Stomach (tissue), 19 donors: ENCODE measurements at places on chromosomes 2 and 18.

DNA sequence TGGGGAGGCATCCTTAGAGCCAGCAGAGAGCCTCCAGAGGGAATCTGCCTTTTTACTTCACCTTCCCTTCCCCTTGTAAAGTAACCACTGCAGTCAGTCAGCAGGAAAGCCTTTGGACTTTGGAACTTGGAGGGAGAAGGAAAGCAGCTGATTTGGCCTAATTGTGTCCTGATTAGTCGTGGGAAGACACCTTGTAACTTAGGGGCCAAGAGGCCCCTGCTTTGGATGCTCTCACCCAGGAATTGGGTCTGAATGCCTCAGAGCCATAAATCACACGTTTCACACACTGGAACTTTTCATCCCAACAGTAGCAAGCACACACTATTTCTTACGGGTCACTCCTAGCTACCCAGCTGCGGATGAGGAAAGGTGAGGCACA, 81.0 kb upstream of the PPM1B start:
- DNase-seq = no peak

GRCh38 chr18:70249118-70249517, 39.7 kb upstream of the SOCS6 start:
- DNase-seq = no peak

GRCh38 chr2:215577356-215577755, 141.5 kb upstream of the FN1 start:
- DNase-seq = no peak

DNA sequence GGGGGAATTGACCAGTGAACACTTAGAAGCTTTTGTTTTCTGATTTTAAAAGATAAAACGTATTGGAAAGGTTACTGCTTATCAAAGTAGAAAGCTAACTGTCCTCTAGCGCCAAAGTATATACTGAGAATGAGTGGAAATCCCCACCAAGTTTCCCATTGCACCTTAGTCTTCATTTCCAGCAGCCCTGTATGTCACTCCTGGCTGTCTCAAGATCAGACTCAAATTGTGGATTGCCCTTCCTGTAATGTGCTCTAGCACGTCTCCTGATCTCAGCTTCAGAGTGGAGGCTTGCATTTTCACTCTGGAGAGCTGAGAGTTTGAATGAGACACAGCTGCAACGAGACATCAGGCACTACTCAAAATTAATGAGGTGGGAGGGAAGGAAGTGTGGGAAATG, 26.6 kb downstream of the MFF start:
- DNase-seq = no peak

- DNase-seq = no peak
Observed at GRCh38 chr2:224837066-224837465, 120.9 kb upstream of the CCDC195 start.
